Fibroblast of skin of abdomen (primary cell): ENCODE measurements at places on chromosomes 6 and 20.

DNA sequence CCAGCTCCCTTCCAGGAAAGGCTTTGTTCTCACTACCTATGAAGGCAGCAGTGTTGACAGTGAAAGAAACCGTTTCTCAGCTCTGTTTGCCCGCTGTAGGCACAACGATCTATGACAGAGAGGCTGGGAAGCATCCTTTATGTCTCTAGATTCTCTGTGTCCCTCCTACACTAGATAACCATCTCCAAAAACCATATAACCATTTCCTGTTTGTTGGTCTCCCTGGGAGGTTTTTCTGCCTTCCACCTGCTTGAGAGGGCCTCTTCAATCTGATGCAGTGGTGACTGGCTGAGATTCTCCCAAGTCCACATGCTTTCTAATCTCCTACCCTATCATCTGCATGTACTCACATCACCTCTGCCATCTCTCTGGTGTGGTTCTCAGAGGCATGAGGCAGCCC, 32.0 kb upstream of the TMEM217 start:
- no peak for DNase-seq

DNA sequence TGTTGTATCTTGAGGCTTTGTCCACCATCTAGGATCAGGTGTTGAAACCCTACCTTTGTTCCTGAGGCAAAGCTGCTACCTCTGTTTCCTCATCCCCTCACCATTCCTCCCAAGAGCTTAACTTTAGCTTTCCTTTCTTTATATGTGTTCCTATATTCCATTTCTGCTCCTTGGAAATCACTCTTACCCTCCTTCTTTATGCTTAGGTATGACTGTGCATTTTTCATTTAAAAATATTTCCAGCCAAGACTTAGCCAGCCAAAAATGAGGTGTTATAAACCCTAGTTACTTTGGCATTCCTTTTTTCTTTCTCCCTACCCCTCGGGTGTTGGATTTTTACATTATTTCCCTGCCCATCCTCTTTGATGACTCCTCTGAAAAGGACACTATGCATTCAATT, 57.7 kb downstream of the TSBP1 start:
- no peak for DNase-seq

DNA sequence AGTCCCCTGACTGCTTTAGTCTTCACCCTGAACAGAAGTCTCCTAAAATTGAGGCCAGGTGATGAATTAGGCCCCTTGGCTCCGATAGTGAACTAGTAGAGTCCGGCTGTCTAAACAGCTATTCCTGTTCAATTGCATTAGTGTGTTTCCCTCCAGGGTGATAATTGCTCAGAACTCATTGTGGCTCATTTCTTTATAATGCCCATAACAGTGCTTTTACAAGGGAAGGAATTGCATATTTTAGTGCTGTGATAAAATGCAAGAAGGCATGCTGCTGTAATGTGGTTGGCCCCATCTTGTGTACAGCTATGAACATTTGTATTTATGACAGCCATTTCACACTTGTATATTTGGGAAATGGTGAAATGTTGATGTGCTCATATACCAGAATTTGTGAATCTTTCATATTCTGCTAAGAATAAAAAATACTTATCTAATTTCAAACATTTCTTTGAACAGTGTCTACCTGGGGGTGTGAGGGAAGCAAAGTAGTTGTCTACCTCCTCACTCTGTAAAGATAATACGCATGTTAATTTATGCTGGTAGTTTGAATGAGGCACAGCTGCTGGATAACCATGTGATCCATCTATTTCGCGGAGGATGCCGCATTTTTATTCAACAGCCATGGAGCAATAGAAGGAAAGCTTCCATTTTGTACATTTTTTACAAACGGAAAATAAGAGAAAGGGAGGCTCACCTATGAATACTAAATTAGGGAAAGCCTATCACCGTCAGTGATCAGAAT, 451.4 kb downstream of the NKAIN2 start:
- DNase-seq: no peak

- no peak for DNase-seq
Observed at GRCh38 chr6:31578184-31579118, 3.1 kb downstream of the TNF start.

DNA sequence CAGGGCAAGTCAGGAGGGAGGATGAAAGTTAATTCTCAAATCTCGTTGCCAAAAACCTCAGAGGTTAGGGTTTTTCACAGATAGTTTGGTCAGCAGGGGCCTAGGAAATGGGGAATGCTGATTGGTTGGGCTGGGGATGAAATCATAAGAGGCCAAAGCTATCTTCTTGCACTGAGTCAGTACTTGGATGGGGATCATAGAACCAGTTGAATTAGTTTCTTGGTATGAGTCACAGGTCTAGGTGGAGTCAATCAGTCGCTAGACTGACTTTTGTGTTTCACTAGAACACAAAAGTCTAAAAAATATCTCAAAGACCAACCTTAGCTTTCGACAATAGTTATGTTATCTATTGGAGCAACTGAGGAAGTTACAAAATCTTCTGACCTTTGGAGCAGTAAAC, 368.5 kb downstream of the TBC1D32 start:
- DNase-seq: no peak

GRCh38 chr6:160494576-160494975, 146.4 kb downstream of the SLC22A3 start:
- no peak for DNase-seq

- no peak for DNase-seq
Observed at GRCh38 chr6:169794317-169795055, 43.1 kb downstream of the ERMARD start.

DNA sequence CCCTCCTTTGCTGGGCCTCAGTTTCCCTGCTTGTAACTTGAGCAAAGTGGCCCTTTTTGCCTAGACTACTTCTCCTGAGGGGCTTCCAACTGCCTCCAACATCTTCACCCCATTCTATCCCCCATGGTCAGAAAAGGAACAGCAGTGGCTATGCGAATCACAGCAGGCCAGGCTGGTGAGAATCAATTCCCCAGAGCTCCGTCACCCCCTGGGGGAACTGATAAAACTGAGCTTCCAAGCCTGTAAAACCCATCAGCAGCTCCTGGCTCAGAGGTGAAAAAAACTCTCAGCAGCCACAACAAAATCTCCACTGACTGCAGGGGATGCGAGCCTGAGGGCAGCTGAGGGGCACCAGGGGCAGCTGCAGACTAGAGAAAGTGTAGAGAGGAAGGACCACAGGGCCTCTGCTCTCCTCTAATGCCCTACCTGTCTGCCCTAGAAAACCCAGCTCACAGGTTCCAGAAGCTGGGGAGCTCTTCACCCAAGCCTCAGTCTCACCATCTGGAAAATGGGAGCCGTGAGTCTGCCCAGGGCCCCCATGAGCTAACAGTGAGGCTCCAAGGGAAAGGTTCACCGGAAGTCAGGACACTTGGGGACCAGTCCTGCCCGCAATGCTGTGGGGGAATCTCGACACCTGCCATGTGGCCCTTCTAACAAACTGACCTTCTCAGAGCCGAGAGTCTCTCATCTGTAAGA, 120.6 kb downstream of the GRM4 start:
- peak; percentile 12 for DNase-seq

- DNase-seq: no peak
Observed at GRCh38 chr6:109977791-109978173, 329 bp upstream of the GPR6 start.

DNA sequence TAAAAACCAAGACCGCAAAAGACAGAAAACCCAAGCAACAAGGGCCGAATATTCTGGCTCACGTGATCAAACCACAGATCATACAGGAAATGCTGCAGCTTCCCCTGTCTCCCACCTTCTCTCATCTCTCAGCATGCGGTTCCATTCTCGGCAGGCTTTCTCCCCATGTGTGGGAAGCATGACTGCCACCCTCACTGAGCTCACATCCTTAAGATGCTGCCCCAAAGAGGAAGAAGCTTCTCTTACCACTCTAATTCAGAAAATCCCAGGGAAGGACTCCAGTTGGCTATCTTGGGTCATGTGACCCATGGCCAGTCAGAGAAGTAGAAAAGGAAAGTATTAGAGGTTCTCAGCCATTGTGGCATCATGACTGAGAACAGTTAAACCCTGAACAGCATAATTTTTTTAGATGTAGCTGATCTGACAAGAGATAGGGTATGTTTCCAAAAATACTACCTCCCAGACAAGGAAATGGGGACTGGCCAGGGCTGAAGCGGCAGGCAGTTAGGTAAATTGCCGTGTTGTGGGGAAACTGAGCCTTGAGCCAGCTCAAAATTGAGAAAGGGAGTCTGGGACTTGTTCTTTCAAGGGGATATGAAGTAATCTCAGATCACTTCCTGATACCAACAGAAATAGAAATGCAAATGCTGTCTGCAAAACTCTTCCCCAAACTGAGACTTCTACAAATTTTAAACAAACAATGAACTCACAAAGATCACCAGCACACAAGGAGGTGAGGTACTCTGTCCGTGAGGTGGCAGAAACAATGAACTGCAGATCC, 37.1 kb upstream of the GRM4 start:
- DNase-seq: no peak

DNA sequence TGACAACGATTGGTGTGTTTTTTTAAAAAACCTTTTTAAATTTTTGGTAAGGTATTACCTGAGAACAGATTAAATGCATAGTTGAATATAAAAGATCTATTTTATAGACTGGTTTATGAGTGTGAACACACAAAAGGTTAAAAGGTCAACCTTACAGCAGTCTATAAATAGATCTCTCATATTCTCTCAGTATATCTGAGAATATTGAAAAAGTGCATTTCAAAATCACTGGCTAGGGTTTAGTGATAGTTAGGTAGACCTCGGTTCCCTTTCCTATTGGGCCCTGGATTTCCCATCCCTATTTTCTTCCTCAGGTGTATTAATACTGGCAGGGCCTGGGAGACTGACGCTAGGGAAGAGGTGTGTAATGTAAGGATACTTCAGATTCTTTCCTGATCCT, 723 bp upstream of the ZNF451 start:
- DNase-seq: no peak

- DNase-seq: no peak
Observed at GRCh38 chr6:11366183-11366933, 133.9 kb upstream of the NEDD9 start.

DNA sequence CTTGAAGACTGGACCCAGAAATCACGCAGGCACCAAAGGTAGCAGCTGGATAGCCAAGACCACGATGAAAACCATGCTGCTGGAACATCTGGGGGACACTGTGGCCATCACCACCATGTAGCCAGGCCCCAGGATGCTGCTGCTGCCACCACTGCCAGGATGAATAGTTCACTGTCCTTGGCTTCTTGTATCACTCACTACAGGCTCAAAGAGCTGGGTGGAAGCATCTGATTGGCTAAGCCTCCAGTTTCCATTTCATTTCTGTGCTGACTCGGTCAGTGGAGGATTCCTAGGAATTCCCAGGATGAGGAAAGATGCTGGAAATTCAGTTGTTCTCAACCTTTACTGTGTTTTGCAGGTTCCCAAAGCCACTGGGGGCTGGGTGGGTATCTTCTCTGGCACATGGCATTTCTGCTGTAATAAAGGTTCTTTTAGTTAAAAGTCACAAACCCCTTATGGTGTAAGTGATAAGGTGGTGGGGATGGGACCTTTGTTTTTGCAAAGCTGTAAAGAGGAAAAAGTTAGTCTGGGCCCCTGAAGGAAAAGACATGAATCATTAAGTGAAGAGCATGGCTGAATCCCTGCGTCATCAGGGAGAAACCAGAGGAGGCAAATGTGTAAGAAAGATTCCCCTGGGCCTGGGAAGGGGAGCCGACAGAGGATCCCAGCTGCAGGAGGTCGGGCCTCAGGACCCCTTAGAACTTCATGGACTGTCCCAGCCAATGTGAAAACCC, 75.6 kb upstream of the RNF24 start:
- DNase-seq: peak; percentile 92

- DNase-seq: no peak
Observed at GRCh38 chr6:125932451-125932795, 24.1 kb upstream of the HINT3 start.

GRCh38 chr20:49482621-49483017, at the start of gene KCNB1:
Gene KCNB1 (minus strand): TSS chr20:49482668. CDS start chr20:49482480, 188 bp downstream.
- DNase-seq: peak; percentile 48

DNA sequence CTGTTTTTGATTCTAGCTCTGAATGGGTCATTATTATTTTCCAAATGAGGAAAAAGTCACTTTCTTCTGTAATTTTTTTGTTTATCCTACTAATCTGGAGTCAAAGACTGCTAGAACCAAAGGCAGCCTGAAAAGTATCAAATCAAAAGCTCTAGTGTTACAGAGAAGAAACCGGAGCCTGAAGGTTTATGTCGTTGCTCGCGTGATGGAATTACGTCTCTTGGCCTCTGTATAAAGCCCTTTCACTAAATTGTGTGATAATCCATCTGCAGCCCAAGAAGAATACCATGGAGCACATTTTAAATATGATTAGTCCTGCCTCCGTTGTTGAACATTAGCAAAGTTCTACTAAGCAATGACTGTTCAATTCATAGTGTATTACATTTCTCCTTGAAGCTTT, 738.6 kb downstream of the C6orf118 start:
- DNase-seq: no peak
